ENCODE measurements at places on chromosomes 16 and 17. TPM values are rescaled to one million over a fixed set of nuclear protein-coding genes. Genes with fewer than 3 reads are reported as not detected.

The FA2H gene
- total RNA-seq: not detected

The CCL11 gene
- not detected for total RNA-seq

The WNK4 gene
- total RNA-seq: 0.16 TPM

The GNG13 gene
- not detected for total RNA-seq

The MYH13 gene
- total RNA-seq: not detected

The SEPTIN1 gene
- total RNA-seq: 0.33 TPM

The FLYWCH2 gene
- 28.6 TPM for total RNA-seq

The CCT6B gene
- 6.2 TPM for total RNA-seq

The TMC5 gene
- total RNA-seq: not detected

The DPEP3 gene
- not detected for total RNA-seq

The FBXW10 gene
- total RNA-seq: 0.82 TPM

The HAP1 gene
- total RNA-seq: not detected

The EDC4 gene
- total RNA-seq: 47.5 TPM

The TPSB2 gene
- 33.9 TPM for total RNA-seq

The PRSS36 gene
- 2.6 TPM for total RNA-seq

The CD300E gene
- 1.1 TPM for total RNA-seq

The RPS2 gene
- 1,492 TPM for total RNA-seq

The MILR1 gene
- total RNA-seq: 14.0 TPM

The LYZL6 gene
- not detected for total RNA-seq

The CD300A gene
- 1.9 TPM for total RNA-seq
